ENCODE measurements at places on chromosomes 5 and 9.

DNA sequence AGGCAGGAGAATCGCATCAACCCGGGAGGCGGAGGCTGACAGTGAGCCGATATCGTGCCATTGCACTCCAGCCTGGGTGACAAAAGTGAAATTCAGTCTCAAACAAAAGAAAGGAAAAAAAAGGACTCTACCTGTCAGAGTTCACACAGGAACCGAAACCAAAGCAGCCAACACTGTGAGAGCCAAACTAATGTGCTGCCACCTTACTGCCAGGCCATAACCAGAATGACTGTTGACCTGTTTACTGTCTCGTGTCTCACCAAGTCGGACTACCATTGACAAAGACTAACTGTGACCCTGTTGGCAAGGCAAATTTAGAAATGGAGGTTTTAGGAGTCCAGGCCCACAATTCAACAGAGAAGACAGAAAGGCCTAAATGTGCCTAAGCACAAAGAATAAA is 112.4 kb downstream of the ANXA2R start:
- no peak for DNase-seq

DNA sequence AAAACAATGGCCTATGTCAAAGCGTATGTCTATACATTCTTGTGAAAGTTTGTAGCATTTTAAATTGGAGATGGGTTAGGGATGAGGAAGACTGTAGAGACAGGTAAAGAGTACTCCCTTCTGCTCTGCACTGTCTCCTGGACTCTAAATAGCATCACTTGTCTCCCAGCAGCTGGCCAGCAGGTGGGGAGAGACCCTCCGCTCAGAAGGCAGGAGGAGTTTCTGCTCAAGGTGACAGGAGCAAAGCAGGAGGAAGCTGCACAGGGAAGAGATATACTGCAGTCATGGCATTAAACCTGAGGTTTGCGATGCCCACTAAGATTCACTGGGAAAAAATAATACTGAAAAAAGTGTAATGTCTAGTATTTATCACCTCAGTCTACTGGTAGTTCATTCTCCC is 10.7 kb upstream of the ASTN2 start:
- DNase-seq = no peak

GRCh38 chr5:56959326-56959725 is 7.4 kb upstream of the MIER3 start:
- DNase-seq = no peak

DNA sequence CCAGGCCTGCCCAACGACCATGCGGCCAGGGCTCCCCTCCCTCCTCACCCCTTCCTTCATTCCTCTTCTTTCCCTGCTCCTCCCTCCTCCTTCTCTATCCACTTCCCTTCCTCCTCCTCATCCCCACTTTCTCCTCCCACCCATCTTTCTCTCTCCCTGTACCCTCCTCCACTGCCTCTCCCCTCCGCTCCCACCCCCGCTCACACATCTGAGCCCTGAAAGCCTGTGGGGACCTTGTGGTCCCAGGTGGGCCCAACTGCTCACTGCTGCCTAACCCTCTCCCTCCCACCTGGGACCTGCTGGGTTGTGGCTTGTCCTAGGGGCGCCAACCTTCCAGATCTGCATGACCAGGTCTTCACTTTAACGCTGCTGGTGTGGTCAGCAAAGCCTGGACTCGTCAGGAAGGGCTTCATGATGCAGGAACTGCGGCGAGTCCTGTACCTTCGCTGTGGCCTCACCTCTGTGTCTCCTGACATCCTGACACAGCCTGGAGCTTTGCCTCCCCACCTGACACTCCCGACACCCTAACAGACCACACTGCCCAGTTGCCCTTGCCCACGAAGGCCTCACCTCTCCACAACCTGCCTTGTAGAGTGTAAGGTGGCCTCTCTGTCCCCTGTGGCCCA is 34.6 kb downstream of the C5orf15 start:
- DNase-seq = no peak

DNA sequence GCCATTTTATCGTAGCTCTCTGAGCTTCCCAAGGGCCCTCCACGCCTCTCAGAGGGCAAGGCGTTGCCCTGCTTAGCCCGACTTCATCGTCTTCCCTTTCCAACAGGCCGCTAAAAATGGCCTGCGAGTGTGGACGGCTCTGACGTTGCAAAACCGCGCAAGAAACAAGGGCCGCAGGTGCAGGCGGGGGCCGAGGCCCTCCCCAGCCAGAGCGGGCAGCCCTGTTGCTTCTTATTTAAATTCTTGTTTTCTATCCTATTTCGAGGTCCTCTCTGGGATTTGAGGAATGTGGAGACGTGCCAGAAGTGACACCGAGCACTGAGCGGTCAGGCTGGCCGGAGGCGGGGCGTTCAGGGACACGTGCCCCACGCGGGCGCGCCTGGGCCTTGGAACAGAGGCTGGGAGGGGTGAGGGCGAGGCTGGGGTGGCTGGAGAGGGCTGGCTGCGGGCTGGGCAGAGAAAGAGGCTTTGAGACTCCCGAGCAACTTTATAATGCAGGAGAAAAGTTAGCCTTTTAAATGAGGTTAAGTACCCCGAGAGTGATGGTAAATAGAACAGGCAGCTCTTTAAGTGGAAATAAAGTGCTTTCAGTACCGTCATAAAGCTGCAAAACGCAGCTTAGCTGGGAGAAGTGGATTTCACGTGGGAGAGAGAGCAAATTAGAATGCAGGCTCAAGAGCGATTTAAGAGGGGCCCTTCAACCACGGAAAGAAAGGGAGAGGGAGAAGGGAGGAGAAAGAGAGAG is 243.6 kb downstream of the AUH start:
- DNase-seq = peak; percentile 73

GRCh38 chr9:95528908-95529502 is 12.2 kb upstream of the PTCH1 start:
- no peak for DNase-seq

- no peak for DNase-seq
Measured at GRCh38 chr5:543755-544674, 19.8 kb upstream of the SLC9A3 start.

DNA sequence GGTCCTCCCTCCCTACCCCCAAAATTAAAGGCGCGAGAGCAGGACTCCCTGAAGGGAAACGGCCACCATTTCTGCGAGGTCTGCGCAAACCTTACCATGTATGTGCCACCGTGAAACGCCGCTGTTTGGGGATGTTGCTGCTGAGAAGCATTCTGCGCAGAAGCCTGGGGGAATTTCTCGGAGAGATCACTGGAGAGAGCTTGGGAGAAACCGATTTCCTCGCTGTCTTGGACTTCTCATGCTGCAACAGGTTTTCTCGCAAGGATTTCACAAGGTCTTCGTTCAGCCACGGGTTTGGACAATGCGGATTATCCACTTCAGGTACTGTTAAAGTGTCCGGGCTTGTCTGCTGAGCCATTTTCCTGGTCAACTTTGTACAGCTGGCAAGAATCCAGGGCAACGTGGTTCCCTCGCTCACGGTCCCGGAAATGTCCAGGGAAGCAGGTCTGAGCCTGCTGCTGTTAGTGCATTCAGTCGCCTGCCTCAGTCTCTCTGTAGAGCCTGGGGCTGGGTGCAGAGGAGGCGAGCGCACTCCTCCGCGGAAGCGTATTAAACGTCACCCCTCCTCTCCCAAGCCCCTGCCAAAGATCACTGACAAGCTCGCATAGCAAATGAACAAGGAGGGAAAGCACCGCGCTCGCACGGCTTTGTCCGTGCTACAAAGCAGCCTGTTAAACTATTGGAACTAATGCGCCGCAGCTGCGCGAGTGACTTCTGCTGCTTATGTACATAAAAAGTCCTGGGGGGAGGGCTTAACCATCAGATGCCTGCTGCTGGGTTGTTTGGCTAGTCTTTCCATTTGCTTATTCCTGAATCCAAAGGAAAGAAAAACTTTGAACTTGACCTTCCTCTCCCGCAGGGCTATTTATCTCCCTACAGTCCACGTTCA is 125.1 kb downstream of the PDE4D start:
- peak; percentile 63 for DNase-seq

GRCh38 chr9:36656842-36657241 is 84.1 kb downstream of the MELK start:
- no peak for DNase-seq

DNA sequence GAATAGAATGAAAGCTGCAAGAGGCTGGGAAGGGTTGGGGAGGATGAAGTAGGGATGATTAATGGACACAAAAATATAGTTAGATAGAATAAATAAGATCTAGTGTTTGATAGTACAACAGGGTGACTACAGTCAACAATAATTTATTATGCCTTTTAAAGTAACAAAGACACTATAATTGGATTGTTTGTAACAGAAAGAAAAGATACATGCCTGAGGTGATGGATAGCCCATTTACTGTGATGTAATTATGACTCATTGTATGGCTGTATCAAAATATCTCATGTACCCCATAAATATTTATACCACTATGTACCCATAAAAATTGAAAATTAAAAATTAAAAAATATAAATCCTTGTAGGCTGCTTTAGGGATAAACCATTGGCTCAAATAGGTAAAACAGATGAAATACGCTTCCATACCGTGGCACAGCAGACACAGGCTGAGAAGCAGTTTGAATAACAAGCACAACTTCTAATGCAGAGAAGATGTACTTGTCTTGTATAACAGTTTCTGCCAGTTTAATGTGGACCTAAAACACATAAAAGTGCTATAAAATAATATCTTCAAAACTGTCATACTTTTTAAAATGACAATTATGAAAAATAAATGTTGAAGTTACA is 34.9 kb downstream of the APBA1 start:
- DNase-seq = peak; percentile 7

DNA sequence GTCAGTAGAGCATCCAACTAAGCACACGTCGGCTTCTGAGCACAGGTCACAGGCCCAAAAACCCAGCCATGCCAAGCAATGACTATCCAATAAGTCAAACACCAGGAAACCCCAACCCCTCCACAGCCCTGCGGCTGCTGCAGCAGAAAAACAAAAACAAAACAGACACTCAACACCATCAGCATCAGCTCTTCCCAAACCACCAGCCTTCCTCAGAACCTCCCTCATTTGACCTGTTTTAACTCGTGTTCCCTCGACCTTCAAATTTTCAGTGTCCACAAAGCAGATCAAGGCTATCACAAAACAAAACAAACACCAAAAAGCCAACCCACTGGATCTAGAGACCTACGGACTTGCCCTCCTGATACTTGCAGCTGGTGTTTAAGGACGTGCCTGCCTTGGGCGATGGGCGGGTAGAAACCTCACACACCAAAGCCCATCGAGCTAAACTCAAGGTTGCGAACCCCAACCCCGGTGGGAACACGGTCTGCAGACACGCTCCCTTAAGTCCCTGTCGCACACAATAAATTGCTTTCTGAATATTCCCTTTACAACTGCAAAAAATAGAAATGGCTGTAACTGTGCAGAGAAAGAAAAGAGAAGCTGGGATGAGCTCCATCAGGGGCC is 247.1 kb upstream of the ANKRD55 start:
- no peak for DNase-seq

DNA sequence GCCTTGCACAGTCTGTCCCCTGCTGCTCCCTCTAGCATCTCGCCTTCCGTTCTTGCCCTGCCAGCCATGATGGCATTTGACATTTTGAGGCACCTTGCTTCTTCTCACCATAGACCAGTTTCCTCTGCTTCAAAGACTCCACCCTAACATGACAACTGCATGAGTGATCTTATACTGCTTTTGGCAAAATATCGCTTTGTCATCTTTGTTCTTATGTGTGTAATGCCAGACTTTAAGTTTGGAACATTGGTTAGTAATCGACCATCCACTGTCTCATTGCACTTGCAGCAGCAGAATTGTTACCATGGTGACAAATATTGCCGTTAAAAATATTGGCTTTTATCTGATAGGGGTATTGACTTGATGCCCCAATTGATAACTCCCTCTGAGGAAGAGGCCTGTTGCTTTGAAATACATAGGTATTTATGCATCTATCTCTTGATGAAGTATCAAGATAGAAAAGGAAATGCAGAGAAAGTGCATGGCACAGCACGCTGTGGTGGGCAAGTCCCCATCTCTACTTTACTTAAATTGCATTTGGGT is 6.8 kb downstream of the GARIN3 start:
- no peak for DNase-seq

- DNase-seq = no peak
Measured at GRCh38 chr9:71876106-71876505, 34.9 kb downstream of the ABHD17B start.

DNA sequence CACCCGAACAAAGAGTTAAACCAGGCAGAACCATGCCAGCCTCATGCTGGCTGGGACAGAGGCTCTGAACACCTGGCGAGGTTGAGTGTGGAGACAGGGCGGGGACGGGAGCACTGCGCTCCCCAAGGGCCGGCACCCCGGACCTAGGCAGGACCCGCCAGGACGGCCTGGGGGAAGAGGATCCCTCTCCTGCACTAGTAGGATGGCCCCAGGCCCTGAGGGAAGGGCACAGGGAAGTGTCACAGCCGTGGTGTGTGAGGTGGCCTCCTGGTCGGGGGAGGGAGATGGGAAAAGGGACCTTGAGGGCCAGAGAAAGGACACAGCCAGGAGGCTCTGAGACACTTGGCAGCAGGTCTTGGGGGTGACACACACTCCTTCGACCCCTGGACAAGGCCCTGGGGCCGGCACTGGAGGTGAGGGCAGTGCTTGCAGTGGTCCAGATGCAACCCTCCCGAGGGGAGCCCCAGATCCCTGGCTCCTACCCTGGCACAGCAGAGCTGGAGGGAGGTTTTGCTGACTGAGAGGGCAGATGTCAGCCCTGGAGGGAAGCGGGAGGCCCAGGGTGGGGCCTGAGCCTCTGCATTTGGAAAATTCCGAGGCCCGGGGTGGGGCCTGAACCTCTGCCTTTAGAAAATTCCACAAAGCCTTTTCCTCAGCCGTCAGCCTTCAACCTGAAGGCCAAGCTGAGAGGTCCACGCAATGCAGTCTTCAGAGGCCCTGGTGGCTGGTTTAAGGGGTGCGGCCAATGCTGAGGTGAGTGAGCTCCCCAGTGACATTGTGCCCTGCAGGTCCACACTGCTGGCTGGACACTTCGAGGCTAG is 24.8 kb upstream of the TERT start:
- DNase-seq = no peak
